ENCODE measurements at places on chromosomes 3 and 15.

- no peak for DNase-seq
These were observed 55.0 kb downstream of the GOLIM4 start for GRCh38 chr3:168040607-168041208.

- DNase-seq = no peak
These were observed 43.9 kb downstream of the DGKG start for GRCh38 chr3:186318135-186318534.

GRCh38 chr3:69761896-69762767 is 22.9 kb downstream of the MITF start:
- no peak for DNase-seq

- DNase-seq = no peak
These were observed 618.3 kb upstream of the AGTR1 start for GRCh38 chr3:148079370-148079769.

DNA sequence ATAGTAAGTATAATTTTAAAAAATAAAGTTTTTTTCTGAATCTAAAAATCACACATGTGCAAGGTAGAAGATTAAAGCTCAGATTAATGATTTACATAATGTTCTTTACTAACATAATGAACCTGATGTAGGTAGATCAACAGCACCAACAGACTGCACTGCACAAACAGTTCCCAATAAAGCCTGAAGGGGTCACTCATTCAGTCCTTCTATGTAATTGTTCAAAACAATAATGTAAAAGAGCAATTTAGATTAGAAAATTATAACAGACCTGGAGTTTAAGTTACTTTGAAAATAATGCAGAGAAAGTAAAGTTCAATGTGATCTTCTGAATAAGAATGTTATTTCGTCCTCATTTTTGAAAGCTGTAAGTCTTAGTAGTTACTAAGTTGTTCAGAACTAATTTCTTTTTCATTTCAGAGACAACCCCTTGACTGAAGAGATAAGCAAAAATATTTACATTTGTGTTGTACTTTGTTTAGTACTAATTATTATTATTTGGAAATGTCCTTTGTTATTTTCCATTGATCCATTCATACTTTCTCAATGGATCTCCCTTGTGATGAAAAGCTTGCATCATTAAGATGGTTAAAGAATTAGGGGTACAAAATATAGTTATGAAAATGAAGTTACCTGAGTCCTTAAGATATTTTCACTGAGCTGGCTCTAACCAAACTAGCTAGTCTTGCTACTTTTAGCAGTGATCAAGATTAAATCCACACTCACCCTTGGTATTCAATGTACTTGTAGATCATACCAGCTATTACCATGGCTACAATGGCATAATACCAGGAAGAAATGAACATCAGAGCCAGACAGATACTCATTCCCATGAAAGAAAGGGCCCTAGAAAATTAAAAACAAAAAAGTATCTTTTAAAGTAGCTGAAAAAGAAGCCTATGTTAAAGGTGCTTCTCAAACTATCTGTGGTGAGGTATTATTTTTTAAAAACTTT is 16.8 kb downstream of the EMC4 start:
- DNase-seq = no peak

DNA sequence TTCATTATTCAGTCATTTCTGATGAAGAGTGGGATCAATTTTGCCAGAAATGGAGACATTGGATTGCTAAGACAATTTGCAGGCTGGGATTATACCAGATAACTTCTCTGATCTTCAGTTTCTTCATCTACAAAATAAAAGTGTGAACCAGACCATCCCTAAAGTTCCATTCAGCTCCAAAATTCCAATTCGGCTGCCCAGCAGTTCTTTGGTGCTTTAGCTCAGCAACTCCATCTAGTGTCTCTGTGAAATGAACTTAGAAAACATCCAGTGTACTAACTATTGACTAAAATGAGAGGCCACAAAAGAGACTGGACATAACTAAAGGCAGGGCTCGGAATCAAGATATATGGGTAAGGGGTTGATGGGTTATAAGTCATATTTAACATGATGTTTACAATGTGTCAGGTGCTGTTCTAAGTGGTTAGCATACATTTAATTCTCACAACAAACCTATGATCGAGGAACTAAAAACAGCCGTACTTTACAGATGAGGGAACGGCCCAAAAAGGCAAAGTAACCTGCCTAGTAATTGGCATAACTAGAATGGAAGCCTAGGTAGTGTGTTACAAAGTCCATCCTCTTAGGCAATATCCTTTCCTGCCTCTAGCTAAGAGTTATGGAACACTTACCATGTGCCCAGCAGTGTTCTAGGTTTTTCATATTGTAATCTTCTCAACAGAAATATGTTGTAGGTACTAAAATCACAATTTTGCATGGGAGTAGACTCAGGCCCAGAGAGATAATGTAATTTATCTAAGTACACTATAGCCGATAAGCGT is 17.0 kb downstream of the THAP10 start:
- DNase-seq = no peak

DNA sequence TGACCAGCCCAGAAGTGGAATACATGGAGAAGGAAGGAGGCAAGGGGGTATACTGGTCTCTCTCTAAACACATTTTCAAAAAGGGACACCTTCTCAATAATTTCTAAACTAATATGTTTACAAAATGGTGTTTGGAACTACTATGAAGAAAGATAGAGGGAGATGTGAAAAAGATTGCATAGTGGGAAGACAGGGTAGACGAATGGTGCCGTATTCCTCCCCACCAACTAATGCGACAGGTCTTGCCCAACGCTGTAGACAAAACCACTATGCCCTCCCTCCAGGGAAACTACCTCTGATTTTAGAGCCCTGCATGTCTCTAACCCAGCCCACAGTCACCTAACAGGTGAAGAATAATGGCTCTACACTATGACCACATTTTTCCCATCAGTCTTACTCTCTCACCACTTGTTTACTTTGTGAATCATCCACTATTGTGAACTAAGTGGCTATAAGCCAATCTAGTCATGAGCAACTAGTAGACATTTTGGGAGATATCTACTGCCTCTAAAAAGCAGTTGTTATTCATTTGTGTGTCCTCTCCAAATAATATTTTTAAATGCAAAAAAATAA is 108.2 kb upstream of the UBE2E2 start:
- DNase-seq = no peak

DNA sequence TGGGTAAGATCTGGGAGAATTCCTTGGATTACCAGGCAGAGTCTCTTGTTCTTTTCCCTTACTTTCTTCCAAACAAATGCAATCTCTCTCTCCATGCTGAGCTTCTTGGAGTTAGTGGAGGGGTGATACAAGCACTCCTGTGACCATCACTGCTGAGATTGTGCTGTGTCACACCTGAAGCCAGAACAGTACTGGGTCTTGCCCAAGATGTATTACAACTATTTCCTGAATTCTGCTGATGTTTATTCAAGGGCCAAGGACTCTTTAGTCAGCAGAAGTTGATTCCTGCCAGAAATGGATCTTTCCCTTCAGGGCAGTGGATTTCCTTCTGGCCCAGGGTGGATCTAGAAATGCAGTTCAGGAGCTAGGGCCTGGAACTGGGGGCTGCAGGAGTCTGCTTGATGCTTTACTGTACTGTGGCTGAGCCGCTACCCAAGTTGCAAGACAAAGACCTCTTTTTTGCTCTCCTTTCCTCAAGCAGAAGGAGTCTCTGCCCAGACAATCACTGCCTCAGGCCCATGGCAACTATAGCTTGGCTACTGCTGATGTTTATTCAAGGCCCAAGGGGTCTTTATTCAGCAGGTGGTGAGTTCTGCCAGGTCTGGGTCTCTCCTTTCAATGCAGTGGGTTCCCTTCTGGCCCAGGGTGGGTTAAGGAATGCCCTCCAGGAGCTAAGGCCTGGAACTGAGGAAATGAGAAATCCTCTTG is 98.8 kb downstream of the SH3GL3 start:
- no peak for DNase-seq

DNA sequence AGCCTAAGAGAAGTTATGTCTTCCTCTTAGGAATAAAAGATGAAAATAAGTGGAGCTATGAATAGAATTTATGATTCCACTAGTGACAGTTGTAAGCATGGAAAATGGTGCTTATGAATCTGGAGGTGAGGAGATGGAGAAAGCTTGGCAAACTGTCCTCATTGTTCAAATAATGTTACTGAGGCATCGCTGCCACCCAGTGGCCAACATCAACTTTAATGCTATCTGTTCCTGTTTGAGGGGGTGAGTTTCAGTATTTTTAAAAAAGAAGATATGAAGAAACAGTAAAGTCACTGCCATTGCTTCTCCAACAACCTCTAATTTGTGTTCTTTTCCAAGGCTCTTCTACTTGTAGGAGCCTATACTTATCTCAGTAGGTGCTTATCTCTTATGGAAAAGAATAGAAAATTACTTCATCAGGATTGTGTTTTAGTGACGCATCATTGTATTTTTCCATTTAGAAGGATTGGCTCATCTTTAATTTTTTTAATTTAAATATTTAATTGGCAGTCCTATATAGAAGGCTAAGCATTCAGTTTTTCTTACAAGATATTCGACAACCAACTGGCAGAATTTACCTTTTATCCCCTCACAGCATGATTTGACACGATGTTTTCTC is 260.4 kb upstream of the P2RY1 start:
- no peak for DNase-seq

DNA sequence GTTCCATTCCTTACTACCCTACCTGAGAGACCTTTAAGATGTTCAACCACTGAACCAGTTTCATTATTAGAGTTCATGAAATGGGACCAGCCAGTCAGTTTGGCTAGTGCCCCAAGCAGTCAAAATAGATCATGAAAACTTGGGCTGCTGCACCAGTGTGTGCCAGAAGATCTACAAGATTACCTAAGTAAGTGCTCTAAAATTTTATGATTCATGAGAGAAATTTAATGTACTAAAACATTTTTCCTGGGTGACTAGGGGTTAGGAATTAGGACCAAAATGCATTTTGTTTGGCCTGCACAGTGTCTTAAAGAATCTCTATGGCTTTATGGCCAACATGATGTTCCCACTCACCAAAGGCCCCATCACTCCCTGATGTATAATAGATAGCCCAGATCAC is 214.7 kb downstream of the ATP8B4 start:
- DNase-seq = no peak

GRCh38 chr15:85950101-85950500 is 129.6 kb upstream of the AGBL1 start:
- DNase-seq = no peak

DNA sequence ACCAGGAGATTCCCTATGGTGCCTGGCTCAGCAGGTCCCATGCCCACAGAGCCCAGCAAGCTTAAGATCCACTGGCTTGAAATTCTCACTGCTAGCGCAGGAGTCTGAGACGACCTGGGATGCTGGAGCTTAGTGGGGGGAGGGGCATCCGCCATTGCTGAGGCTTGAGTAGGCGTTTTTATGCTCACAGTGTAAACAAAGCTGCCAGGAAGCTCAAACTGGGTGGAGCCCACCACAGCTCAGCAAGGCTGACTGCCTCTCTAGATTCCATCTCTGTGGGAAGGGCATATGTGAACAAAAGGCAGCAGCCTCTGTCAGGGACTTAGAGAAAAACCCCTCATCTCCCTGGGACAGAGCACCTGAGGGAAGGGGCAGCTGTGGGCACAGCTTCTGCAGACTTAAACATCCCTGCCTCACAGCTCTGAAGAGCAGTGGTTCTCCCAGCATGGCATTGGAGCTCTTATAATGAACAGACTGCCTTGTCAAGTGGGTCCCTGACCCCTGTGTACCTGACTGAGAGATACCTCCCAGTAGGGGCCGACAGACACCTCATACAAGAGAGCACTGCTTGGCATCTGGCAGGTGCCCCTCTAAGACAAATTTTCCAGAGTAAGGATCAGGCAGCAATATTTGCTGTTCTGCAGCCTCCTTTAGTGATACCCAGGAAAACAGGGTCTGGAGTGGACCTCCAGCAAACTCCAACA is 231.5 kb upstream of the SETMAR start:
- no peak for DNase-seq

GRCh38 chr3:16548721-16549120 is 35.2 kb upstream of the RFTN1 start:
- DNase-seq = no peak

DNA sequence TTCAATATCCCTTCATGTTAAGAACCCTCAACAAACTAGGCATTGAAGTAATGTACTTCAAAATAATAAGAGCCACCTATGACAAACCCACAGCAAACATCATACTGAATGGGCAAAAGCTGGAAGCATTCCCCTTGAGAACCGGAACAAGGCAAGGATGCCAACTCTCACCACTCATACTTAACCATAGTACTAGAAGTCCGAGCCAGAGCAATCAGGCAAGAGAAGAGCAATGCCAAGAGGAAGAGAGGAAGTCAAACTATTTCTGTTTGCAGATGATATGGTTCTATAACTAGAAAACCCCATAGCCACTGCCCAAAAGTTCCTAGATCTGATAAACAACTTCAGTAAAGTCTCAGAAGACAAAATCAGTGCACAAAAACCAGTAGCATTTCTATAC is 161.9 kb downstream of the UBE2E2 start:
- no peak for DNase-seq

GRCh38 chr15:40277471-40277870 is 5.4 kb downstream of the ANKRD63 start:
- no peak for DNase-seq

DNA sequence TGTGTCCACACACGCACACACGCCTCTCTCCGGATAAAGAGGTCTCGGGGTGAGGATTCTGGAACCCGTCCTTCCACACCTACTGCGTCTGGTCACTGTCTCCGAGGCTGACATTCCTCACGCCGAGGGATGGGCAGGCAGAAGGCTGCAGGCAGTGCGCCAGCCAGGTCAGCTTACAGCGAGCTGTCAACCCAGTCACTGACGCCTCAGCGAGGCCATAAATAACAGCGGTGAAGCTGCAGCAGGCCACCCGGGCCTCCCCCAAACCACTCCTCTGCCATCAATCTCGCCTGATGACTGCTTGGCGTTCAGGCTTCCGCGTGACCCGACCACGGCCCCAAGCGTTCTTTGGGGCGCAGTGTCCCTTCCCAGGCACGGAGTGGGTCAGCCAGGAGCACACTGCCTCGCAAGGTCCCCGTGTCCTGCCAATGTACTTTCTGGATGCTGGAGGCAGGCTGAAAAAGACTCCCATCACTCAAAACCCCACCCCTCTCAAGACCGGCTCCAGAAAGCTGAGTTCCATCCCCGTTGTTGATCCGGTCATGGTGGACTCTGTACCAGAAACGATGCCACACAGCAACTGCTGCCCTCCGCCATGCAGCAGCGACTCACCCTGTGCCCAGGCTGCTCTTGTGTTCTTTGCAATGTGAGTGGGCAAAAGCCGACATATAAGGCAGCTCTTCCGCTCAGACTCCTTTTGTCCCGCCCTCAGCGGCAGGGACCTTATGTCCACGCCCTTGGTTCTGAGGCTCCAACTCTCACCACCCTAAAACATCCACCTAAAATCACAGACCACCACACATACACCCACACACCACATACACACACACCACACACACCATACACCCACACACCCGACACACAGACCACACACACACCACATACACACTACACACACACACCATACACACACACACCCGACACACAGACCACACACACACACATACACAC is 27.1 kb downstream of the CPN2 start:
- no peak for DNase-seq
